Stimulated activated CD4-positive, alpha-beta T cell treated with anti-CD3 and anti-CD28 coated beads, Interleukin-15, amount 100 ng/mL, for 48 hours (primary cell): ENCODE measurements at places on chromosomes 16 and 17.
A peak's percentile ranks its signal among the peaks of the same experiment; 100 is the strongest.

- no peak for DNase-seq
These were observed 4.4 kb downstream of the CHD9NB start for GRCh38 chr16:53048139-53048915.

DNA sequence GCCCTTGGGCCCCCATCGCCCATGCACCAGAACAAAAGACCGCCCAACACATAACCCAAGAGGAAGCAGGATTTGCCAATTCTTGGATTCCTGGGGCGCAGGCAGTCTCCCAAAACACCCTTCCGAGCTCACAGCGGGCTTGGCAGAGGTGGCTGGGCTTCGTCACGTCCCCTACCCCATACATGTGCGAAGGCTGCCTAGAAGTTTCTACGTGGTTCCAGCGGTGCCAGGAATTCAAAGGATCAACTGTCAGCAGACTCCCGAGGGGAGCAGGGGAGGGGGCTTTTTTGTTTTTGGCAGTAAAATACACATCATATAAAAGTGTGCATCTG is 80.8 kb upstream of the PLCG2 start:
- no peak for DNase-seq

DNA sequence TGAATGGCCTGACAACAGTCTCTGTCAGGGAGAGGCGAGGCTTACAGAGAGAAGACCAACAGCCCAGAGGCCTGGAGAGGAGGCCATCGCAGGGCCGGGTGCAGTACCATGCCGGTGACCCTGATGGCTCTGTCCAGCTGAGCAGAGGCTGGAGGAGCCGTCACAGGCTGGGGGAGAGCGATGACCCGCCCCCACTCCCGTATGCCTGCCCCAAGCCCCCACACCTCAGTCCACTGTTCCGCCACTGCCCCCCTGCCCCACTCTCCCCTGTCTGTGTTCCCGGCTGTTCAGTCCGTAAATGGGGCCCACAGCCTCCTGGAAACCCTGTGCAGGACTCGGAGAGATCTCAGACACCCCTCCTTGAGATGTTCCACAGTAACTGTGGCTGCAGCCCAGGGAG is 12.8 kb upstream of the FAM83G start:
- no peak for DNase-seq

GRCh38 chr16:84501077-84501735 is 3.3 kb downstream of the MEAK7 start:
- no peak for DNase-seq

GRCh38 chr16:25224731-25225319 is 8.1 kb downstream of the AQP8 start:
- DNase-seq, result no peak

DNA sequence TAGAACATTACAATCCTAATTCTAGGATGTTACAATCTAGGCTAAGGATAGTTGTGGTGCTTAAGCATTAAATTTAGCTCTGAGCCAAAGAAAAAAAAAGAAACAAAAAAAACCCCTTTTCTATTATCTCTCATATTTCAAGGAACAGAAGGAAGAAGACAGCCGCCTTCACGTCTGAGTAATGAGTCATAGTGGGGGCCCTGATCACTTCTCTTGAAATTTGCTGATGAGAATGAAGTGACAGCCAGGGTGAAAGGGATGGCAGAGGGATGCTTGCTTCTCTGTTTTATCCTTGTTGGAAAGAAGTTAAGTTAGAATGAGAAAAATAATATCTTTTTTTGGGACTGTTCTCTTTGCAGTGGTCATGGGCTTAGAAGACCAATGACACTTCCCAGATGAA is 82.6 kb upstream of the MPHOSPH6 start:
- DNase-seq, result no peak

DNA sequence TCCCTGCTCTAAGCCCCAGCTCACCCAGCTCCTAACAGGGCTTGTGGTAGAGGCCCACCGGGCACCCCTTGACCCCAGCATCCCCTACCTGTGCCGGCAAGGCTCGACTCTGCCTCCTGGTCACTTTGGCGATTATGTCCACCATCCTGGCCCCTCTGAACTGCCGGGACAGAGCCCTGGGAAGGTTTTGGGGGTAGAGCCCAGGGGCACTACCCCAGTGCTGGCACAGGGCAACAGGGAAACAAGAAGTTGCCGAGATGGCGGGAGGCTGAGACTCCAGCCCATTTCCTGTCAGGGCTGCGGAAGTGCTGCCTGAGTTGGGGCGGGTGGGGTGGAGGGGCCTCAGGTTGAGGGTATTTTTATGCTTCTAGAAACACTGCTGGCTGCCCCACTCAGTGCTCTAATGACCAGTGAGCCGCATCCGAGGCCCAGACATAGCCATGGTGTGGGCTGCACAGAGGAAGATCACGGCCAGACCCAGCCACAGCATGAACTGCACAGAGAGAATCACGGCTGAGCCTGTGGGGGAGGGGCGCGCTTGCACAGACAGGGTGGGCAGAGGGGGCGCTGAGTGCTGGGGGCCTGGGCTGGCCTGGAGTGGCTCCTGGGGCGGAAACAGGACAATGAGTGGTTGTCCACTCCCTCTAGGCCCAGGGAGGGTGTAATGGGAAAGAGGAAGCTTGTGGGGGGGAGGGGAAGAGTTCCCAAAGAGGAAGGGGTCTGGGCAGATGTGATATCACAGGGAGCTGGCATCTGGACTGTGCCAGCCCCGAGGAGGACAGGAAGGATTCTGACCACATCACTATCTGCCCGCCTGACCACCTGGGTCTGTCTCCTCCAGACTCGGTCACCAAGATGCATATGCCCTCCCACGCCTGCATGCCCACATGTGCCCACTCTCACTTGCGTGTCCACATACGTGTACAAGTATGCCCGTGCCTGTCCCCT is 22.3 kb downstream of the ARHGAP27 start:
- peak; percentile 52 for DNase-seq

- no peak for DNase-seq
These were observed 4.7 kb downstream of the RPL13 start for GRCh38 chr16:89565256-89565505.

DNA sequence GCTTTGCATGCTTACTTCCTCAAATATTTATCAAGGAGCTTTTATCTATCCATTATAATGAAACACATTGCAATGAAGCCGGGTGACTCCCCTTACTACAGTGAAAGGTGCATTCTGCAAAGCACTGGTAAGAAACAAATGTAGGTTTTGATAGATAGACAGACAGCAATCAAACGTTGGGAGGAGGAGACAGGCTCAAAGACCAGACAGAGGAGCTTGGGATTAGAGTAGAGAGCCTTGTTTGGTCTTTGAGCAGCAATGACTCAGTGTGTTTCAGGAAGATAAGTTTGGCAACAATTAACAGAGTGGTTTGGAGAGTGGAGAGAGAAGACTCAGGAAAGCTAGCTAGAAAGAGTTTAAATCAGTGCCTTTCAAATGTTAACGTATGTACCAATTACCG is 68.8 kb downstream of the ZNF18 start:
- no peak for DNase-seq

- peak; percentile 72 for DNase-seq
These were observed 264.2 kb downstream of the SEC14L1 start for GRCh38 chr17:77404812-77405581.

- DNase-seq, result no peak
These were observed 1.5 kb upstream of the GSE1 start for GRCh38 chr16:85611444-85612190.

DNA sequence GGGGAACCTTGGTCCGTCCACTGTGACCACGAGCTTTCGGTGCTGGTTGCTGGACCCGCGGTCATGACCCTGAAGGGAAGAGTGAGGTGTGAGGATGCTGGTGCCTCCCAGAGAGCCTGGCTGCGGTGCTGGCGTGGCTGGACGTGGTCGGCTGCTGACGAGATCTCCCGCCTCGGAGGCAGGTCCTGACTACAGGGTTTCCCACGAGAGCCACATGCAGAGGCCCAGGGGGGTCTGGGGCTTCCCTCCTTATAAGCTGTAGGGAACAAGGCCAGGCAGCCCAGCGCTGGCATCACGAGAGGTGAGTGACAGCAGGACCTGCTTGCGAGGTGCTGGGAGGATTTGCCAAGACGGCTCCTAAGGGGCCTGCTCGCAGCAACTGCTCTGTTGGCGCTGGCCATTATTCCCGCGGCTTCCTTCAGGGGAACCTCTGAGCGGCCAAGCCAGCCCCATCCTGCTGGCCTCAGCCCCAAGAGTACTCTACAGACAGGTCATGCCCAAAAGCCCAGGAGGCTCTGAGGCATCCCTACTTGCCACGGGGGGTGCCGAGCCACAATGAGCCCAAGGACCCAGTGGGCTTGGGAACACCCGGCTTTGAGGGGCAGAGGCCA is 134.8 kb downstream of the FOXL1 start:
- DNase-seq, result no peak

DNA sequence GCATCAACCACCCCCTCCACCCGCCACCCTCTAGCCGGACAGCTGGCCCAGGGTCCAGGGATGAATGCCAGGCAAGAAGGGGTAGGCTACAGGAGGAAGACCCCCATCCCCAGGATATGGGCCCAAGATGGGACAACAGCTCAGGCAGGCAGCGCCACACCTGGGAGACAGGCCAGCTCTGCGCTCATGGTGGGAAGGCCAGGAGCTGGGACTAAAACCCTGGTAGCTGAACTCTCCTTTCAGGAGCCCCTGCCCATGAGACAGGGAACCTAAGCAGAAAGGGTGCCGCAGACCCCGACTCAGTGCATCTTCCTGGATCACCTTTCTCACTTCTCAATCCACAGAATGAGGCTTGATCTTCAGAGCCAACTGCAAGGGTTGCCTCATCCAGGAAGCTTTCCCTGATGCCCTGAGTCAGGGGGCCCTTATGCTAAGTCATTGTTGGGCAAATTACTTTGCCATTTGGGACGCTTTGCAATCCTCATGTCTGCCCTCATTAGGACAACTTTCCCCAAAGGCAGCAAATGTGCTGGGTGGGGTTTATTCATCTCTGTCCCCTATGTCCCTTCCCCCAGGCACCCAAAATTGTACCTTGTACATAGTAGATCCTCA is 9.0 kb downstream of the ZDHHC1 start:
- DNase-seq, result no peak

GRCh38 chr16:6309271-6309670 is 1023.4 kb upstream of the RBFOX1 start:
- DNase-seq, result no peak

- no peak for DNase-seq
These were observed 15.5 kb upstream of the JPT2 start for GRCh38 chr16:1662543-1662942.

- no peak for DNase-seq
These were observed 11.2 kb downstream of the ARHGAP23 start for GRCh38 chr17:38439436-38439835.

- DNase-seq, result no peak
These were observed 46.5 kb downstream of the TEX2 start for GRCh38 chr17:64216338-64217248.

GRCh38 chr17:67082107-67082506 is 37.8 kb downstream of the CACNG1 start:
- no peak for DNase-seq

- DNase-seq, result no peak
These were observed 12.9 kb downstream of the GAN start for GRCh38 chr16:81327447-81328196.

GRCh38 chr17:67520916-67521774 is 144.1 kb downstream of the PITPNC1 start:
- DNase-seq, result no peak

DNA sequence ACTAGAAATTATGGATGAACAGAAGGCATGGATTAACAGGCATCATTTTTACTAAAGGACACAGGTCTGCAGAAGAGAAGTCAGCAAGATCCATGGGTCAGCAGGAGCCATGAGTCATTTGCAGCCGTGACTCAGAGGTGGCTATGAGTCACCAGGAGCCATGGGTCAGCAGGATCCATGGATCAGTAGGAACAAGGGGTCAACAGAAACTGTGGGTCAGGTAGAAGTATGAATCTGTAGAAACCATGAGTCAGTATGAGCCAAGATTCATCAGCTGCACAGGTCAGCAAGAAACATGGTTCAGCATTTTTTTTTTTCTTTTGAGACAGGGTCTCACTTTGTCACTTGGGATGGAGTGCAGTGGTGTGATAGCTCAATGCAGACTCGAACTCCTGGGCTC is 58.2 kb upstream of the HS3ST4 start:
- DNase-seq, result no peak

DNA sequence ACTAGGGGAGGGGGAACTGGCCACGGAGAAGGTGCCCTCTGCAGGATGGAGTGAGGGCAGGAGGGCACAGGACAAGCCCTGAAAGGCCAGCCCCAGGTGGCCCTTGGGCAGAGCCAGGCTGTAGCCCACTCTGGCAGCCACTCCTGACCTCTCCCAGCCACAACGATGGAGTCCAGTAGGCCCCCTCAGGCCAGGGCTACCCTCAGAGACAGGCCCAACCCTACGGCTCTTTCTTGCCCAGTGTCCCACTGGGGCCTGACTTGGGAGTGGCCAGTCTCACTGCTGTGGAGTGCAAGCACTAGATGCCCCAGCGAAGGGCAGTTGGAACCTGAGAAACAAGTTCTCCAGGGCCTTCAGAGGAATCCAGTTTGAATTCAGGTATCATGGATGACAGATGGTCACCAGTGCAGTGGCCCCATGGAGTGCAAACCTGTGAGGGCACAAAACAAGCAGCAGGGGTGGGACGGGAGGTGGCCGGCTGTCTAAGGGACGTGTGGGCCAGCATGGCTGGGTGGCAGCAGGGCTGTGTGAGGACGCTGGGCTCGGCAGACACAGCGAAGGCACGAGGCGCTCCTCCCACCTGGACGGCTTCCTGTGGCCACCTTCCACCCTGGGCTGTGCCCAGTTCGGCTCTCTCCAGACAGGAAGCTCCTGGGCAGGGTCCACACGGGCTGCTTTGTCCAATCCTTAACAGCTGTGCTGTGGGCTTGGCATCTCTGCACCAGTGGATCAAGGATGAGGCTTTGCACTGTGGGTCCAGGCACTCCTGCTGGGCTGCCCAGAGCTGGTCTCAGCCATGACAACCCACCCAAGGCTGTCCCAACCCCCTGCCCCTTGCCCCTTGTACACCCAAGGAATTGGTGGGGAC is 72.1 kb downstream of the AMFR start:
- no peak for DNase-seq

- DNase-seq, result no peak
These were observed 79.0 kb downstream of the CA10 start for GRCh38 chr17:52079496-52079895.

GRCh38 chr17:64938290-64938689 is 19.0 kb upstream of the LRRC37A3 start:
- no peak for DNase-seq
